Caco-2 (cell line): ENCODE measurements at places on chromosomes 7 and 10.
A peak's percentile ranks its signal among the peaks of the same experiment; 100 is the strongest.

GRCh38 chr7:4641091-4641666 is 40.9 kb upstream of the FOXK1 start:
- H3K27me3 ChIP-seq: no peaks in the 10 kb centered on the region
- peak overlapping the region; percentile 43 for H3K4me3 ChIP-seq
- peaks cover 12% of the 10 kb centered on the region for H3K4me1 ChIP-seq
- H3K36me3 ChIP-seq: no peaks in the 10 kb centered on the region
- peak overlapping the region; percentile 98 for H3K27ac ChIP-seq

DNA sequence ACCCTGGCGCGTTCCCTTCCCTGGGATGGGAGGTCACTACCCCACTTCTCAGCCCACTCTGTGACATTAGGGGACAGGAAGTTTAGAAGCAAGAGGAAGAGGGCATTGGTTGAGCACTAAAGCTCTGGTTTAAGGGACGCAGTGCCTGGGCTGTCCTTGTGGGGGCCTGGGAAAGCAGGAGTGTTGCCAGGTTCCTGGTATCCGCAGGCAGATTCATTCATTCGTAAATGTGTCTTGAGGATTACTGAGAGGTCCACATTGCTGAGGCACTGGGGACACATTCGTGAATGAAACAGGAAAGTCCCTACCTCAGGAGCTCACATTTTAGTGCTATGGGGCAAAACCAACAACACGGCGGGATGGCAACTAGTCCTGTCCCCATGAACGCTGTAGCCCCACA is 69.4 kb downstream of the COL13A1 start:
- no peak overlapping the region for H3K27ac ChIP-seq
- H3K4me3 ChIP-seq: no peak overlapping the region
- H3K27me3 ChIP-seq: no peaks in the 10 kb centered on the region; the same call in none of the 2 replicates

GRCh38 chr7:114942446-114943175 is 20.7 kb downstream of the MDFIC start:
- no peak overlapping the region for H3K27ac ChIP-seq
- H3K4me1 ChIP-seq: no peaks in the 10 kb centered on the region
- H3K27me3 ChIP-seq: no peaks in the 10 kb centered on the region
- no peaks in the 10 kb centered on the region for H3K36me3 ChIP-seq

DNA sequence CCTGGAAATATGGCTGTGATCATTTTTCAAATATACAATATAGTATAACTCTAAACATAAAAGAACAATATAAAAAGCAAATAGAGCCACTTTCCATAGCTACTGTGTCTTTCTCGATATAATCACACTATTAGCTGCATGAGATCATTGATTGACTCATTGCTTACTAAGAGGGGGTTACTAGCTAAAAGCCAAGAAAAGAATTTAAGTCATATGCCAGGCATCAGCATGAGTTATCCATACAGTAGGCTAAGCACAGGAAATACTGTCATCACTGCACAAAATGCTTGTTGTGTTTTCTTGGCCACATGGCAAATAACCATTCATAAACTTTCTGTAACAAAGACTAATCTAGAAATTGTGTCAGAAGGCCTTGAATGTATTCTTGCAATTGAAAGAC is 18.8 kb upstream of the ABCB5 start:
- no peak for DNase-seq
- H3K4me1 ChIP-seq: no peaks in the 10 kb centered on the region
- no peaks in the 10 kb centered on the region; the same call in 1 of the 2 replicates for H3K27me3 ChIP-seq
- H3K36me3 ChIP-seq: no peaks in the 10 kb centered on the region

- peaks cover 25% of the 10 kb centered on the region for H3K27me3 ChIP-seq
- no peak for DNase-seq
- no peak within 1 kb of the TSS for H3K27ac ChIP-seq
- H3K4me1 ChIP-seq: peaks cover 12% of the 10 kb centered on the region
- no peaks in the 10 kb centered on the region for H3K36me3 ChIP-seq
Observed at GRCh38 chr10:69573056-69573806, at the start of gene NEUROG3. Gene NEUROG3, minus strand, starts transcription at chr10:69573422. Its CDS starts 379 bp downstream, at chr10:69573043.

DNA sequence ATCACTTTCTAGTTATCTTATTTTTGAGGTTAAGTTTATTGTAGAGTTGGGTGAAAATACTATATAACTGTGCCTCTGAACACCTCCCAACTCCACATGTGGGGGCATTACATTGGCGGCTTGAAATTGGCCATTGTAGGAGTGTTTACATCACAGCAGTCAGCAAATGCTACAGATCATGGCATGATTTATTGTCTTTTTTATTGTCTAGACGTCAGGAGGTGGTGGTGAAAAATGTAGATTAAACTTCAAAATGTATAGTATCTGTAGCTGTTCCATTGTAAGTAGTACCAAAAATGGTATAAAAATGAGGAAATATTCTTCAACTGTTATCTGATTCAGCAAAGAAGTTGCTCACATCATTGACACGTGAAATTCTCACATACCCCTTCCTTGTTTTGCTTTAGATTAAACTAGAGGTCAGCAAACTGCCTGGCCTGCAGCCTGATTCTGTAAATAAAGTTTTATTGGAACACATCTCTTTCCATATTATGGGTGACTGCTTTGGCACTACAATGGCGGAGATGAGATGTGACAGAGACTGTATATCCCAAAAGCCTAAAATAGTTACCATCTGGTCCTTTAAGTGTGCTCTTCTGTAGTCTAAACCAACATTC is 35.0 kb downstream of the TAF3 start:
- no peak for DNase-seq
- H3K4me1 ChIP-seq: peaks cover 62% of the 10 kb centered on the region
- H3K36me3 ChIP-seq: no peaks in the 10 kb centered on the region; the same call in 1 of the 2 replicates
- no peaks in the 10 kb centered on the region for H3K27me3 ChIP-seq

DNA sequence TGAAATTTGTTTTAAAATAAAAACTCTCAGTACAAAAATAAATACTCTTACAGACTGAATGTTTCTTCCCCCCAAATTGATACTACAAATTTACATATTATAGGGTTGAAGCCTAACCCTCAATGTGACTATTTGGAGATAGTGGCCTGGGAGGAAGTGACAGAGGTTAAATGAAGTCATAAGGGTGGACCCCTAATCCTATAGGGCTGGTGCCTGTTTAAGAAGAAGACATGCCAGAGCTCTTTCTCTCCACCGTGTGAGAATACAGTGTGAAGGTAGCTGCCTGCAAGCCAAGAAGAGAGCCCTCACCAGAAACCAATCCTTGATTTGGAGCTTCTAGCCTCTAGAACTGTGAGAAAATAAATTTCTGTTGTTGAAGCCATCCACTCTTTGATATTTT is 67.6 kb downstream of the MCU start:
- H3K4me3 ChIP-seq: no peak overlapping the region
- no peak overlapping the region for H3K27ac ChIP-seq
- no peaks in the 10 kb centered on the region for H3K36me3 ChIP-seq
- DNase-seq: no peak

DNA sequence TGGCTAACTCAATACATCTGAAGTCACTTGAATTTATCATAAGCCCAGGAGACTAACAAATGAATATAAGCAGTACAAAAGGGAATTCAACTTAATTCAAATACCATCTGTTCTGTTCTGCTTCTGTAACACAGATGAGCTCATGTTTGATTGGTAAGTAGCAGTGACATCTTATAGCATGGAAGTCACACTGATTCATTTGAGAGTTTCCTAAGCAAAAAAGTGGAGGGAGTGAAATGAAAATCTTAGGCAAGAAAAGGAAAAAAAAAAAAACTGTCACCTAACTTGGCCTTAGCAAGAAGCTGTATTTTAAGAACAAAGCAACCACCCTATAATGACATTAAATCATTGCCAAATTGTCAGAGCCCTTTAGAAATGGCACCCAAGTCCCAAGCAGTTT is 49.5 kb downstream of the SMURF1 start:
- no peaks in the 10 kb centered on the region for H3K36me3 ChIP-seq
- DNase-seq: no peak
- H3K4me3 ChIP-seq: no peak overlapping the region
- no peak overlapping the region for H3K27ac ChIP-seq
- H3K4me1 ChIP-seq: peaks cover 26% of the 10 kb centered on the region

- no peaks in the 10 kb centered on the region for H3K4me1 ChIP-seq
- H3K27me3 ChIP-seq: no peaks in the 10 kb centered on the region; the same call in 1 of the 2 replicates
- H3K27ac ChIP-seq: no peak overlapping the region
- no peak for DNase-seq
- no peaks in the 10 kb centered on the region for H3K36me3 ChIP-seq
Observed at GRCh38 chr10:1213252-1214070, 157.3 kb downstream of the WDR37 start.

- no peak for DNase-seq
- H3K27ac ChIP-seq: no peak overlapping the region
- H3K36me3 ChIP-seq: no peaks in the 10 kb centered on the region
- 0 out of 2 replicates have a peak, but pooled peaks cover 4% of the 10 kb centered on the region for H3K4me1 ChIP-seq
- H3K27me3 ChIP-seq: no peaks in the 10 kb centered on the region
- no peak overlapping the region for H3K4me3 ChIP-seq
Observed at GRCh38 chr10:100909501-100910263, 3.1 kb upstream of the SLF2 start.

GRCh38 chr7:111855161-111855841 is 293.0 kb upstream of the IMMP2L start:
- peaks cover 10% of the 10 kb centered on the region for H3K4me1 ChIP-seq
- peak; percentile 59 for DNase-seq
- H3K4me3 ChIP-seq: no peak overlapping the region

- H3K4me1 ChIP-seq: no peaks in the 10 kb centered on the region
- no peaks in the 10 kb centered on the region; the same call in 1 of the 2 replicates for H3K27me3 ChIP-seq
- no peak overlapping the region for H3K4me3 ChIP-seq
- no peak for DNase-seq
- no peak overlapping the region for H3K27ac ChIP-seq
Observed at GRCh38 chr7:74355091-74355490, 65.9 kb downstream of the CLIP2 start.

DNA sequence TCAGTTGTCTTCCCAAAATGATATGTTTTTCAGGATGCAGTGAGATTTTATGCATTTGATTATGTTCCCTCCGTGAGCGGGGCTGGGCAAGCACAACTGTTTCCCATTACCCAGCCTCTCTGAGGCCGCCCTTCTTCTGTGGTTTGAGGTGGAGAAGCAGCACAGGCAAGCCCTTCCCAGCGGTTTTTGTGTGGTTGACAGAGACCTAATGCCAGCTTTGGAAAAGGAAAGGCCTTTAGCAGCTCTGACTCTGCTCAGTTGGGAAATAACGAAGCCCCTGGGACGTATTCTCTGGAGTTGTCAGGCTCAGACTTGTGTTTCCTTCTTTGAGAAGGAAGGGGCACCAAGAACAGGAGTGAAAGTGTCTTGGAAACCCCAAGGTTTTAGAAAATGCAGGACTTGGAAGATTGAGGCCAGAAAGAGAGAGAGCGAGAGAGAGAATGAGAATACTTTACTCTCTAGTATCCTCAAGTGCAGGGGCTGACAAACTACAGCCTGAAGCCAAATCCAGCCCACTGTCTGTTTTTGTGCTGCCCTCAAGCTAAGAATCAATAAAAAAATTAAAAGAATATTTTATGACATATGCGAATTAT is 20.6 kb upstream of the PDCD4 start:
- H3K27ac ChIP-seq: no peak overlapping the region
- H3K27me3 ChIP-seq: no peaks in the 10 kb centered on the region
- DNase-seq: no peak
- H3K36me3 ChIP-seq: no peaks in the 10 kb centered on the region

DNA sequence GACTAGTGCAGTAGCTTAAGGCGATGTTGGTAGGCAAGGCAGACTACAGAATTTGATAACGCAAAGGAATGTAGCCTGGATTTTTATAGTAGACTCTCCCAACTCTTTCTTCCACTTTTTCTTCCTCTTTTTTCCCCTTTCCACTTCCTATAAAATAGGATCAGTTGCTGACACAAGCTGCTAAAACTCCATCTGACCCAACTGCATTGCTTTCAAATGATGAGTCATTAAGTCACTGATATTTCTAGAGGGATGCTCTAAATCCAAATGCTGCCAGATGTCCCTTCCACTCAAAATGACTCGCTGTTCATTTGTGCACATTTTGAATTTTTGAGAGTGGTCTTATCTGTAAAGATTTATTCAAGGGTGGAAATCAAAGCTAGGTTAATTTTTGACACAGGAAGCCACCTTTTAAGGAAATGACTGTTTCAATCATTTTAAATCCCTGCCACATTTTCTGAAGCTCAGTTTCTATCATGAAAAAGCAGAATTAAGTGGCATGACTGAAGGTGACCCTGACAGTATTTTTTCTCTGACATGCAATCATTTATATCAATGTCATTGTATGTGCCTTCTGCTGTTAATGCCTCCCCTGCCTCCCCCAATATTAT is 25.8 kb upstream of the SFMBT2 start:
- H3K27me3 ChIP-seq: 0 out of 2 replicates have a peak, but pooled peaks cover 3% of the 10 kb centered on the region
- H3K27ac ChIP-seq: no peak overlapping the region
- peaks cover 6% of the 10 kb centered on the region; the same call in 1 of the 2 replicates for H3K4me1 ChIP-seq
- H3K36me3 ChIP-seq: no peaks in the 10 kb centered on the region
